Dermis lymphatic vessel endothelial cell (primary cell): ENCODE measurements at places on chromosomes 2 and 18. TPM values are rescaled to one million over a fixed set of nuclear protein-coding genes. Genes with fewer than 3 reads are reported as not detected.

CYP26B1 gene
- under 0.01 TPM in 1 of 2 replicates, not detected in the other for total RNA-seq

SRD5A2 gene
- not detected in 2 replicates for total RNA-seq

TLX2 gene
- not detected in 2 replicates for total RNA-seq

CYTIP gene
- not detected in 2 replicates for total RNA-seq

ABCA12 gene
- total RNA-seq = not detected in 2 replicates

PARD3B gene
- total RNA-seq = 9.4 and 11.3 TPM in 2 replicates
